ENCODE measurements at places on chromosomes 7 and 10. TPM values are rescaled to one million over a fixed set of nuclear protein-coding genes. Genes with fewer than 3 reads are reported as not detected.

- peak; percentile 65 for DNase-seq
Measured at GRCh38 chr10:71339796-71340589, 20.9 kb downstream of the SLC29A3 start.

DNA sequence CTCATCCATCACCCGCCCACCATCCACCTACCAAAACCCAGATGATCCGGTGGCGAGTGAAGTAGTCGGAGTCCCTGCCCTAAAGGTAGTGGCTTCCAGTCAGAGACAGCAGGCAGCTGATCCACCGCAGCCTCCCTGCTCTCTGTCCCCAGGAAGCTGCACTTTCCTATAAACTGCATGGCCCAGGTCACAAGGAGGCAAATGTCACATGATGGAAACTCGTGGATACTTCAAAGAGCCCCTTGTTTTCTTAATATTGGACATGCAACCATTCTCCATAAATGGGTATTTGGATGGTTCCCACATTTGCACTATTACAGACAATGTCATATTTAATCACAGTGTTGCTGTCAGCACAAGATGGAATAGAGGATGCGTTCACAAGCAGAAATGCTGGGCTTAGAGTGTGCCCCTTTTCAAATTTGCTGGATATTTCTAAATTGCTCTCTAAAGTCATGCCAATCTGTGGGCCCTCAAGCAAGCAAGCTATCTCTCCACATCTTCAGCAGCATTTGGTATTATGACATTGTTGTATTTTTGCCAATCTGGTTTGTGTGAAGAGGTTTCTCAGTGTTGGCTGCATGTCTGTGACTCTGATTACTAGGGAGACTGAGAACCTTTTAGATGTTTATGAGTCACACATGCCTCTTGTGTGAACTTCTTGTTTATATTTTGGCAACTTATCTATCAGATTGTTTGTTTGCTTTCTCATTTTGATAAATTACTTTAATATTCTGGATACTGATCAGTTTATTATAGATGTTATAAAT lies 822.0 kb downstream of the TNS3 start:
- peak; percentile 67 for DNase-seq

DNA sequence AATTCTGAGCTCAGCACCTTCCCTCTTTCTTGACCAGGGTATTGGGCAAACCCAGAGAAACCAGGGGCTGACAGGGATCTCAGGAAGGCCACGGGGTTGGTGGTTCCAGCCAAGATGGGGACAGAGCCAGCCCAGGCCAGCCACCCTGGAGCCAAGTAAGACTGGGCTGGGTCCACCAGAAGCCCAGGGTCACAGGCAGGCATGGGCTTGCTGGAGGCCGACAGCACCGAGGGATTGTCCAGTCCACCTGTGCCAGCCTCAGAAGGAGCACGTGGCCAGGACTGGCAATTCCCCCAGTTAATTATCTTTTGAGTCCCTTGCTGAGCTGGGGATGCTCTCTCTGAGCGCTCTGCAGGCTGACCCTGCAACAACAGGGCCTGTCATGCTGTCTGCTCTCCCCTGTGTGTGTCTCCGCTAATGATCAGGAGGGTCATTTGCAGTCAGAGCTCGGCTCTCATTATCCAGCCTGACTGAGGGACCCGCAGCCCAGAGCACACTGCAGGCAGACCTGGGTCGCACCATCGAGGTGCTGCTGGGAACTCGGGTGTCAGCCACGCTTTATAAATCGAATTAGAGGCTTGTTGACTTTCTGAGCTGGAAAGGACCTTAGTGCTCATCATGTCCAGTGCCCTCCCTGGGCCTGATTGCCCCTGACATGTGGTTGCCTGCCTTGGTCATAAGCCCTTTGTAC lies 69.5 kb upstream of the PPIF start:
- DNase-seq: no peak

- DNase-seq: no peak
Measured at GRCh38 chr10:121694966-121695643, 96.9 kb upstream of the FGFR2 start.

- DNase-seq: no peak
Measured at GRCh38 chr10:30728766-30729165, 99.2 kb upstream of the LYZL2 start.

DNA sequence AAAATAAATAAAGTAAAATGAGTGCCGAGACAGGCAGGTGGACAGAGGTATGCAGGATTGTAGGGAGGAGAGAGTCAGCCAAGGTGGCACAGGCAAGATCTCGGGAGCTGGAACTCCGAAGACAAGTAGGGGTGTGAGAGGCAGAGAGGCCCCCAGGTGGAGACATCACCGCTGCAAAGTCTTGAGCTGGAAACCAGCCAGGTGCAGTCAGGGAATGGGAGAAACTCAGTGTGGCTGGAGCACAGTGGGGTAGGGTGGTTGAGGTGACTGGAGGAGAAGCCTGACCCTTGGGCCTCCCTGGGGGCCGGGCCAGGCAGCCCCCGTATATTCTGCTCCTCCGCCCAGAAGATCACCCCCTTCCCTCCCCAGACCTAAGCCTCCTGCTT lies 4.2 kb downstream of the EPHB4 start:
- no peak for DNase-seq

GRCh38 chr7:68058014-68058413 lies 1061.4 kb downstream of the TYW1 start:
- DNase-seq: no peak

- DNase-seq: no peak
Measured at GRCh38 chr7:79159040-79159664, 294.3 kb downstream of the MAGI2 start.

- DNase-seq: peak; percentile 11
Measured at GRCh38 chr10:14200698-14201544, 129.8 kb downstream of the FRMD4A start.

DNA sequence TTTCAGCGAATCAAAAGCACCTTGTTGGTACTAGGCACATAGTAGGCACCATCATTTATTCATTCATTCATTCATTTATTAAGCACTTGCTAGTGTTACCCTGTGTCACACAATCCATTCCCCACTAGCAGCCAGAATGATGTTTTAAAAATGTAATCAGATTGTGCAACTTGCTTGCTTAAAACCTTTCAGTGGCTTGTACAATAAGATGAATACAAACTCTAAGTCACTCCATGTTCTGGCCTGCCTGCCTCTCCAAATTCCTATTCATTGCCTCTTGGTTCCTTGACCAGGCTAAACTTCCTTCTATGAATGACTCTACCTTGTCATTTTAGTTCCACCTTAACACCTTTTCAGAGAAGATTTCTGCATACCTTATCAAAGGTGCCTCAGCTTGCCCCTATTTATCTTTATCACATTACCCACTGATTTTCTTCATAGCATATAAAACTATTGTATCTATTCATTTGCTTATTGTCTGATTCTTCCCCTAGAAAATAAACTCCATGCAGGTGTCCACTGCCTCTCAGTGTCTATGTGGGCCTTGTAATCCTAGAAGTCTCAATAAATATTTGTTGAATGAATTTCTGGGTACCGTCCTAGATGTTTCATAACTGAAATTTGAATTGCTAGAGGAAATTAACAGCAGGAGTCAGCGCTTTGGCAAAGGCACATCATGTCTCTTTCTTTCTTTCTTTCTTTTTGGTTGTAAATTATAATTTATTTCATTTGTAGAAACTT lies 169.5 kb downstream of the TMEM26 start:
- no peak for DNase-seq

- no peak for DNase-seq
Measured at GRCh38 chr10:48533951-48534720, 70.7 kb downstream of the ARHGAP22 start.

- peak; percentile 93 for DNase-seq
Measured at GRCh38 chr10:102114861-102115618, 5.1 kb downstream of the LDB1 start.

- no peak for DNase-seq
Measured at GRCh38 chr7:37642028-37642540, 41.5 kb upstream of the GPR141 start.

DNA sequence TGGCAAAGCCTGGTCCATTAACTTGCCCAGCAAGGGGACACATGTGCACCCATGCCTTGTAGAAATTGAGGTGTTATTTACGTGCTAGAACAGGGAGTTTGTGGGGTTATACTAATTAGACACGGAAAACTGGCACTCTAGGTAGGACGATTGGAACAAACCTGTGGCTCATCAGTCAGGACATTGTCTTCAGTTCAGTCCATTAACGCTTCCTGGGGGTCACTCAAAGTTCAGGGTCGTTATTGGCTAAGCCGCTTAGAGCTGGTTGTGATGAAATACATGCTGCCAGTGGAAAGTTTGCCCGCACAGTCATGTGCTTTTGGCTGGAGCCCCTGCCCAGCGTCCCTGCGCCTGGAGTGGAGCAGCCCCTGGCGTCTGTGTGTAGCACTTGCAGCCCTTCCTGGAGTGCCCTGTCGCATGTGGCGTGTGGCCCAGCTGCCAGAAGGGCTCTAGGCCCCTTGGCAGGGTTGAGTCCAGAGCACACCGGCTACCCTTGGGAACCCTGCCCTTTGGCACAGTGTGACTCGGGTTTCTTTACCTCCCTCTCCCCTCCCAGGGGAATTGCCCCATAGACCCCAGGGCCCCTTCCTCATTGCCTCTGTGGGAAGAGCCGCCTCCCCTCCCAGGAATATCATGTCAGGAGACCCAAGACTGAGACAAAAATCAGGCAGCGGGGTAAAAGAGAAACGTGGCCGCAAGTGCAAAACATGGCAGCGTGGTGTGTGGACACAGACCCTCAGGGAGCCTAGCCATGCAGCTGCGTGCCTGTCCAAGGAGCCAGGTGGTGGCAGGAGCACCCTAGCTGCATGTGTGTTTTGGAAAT lies 9.8 kb downstream of the ZNF775 start:
- no peak for DNase-seq

DNA sequence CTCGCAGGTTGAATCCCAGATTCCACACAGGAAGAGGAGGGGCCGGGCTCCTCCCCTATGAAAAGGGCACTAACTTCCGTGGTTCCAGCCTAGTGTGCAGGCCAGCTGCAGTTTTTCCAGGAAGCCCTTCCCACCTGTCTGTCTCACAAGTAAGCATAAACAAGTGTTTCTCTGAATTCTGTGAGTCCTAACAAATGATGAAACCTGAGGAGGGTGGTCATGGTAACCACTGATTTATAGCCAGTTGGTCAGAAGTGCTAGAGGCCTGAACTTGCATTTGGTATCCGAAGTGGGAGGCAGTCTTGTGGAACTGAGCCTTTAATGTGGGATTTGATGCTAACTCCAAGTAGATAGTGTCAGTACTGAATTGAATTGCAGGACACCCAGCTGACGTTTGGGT lies 54.7 kb upstream of the STEAP4 start:
- no peak for DNase-seq

GRCh38 chr10:97788552-97789442 lies 17.0 kb upstream of the SFRP5 start:
- no peak for DNase-seq

DNA sequence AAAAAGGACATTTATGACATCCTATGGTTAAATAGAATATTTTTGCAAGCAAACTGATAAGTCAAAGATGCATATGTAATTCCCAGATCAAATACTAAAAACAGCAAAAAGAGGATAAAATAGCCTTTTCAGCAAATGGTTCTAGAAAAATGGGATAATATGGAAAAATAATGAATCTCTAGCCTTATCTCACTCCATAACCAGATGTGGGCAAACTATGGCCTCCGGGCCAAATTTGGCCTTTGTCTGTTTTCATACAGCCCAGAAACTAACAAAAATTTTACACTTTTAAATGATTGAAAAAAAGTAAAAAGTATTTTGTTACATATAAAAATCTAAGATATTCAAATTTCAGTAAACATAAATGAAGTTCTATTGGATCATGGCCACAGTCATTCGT lies 215.4 kb upstream of the PRSS1 start:
- no peak for DNase-seq

DNA sequence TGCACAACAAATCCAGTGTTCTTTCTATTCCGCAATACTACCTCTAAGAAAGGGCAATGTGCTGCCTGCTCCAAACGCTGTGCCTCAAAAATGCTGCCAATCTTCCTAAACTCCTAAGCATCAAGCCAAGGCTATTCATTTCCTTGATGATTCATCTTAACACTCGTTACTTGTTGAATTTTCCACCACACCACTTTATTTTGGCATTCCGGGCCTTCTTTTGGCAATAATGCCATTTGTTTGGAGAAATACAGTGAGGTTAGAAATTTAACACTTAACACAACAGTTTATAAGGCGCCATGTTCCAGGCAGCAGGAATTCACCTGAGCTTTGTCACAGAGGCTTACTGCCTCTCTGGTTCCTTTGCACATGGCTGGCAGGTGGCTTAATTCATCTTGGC lies 82.6 kb upstream of the ABCB5 start:
- DNase-seq: peak; percentile 69

DNA sequence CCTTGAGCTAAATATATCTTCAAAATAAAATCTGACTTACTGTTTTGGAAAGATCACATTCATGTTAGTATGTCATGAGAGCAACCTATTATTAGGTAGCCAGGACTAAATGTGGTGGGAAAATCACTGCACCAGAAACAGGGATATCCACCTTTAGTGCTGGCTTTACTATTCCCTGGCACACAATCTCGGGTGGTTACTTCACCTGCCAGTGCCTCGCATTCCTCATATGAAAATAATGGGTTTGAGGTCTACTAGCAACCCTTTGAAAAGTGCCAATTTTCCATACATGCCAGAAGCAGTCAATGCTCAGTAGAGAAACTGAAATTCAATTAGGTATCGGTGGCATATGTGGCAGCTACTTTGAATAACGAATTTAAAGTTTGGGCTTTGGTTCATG lies 36.8 kb downstream of the PTN start:
- no peak for DNase-seq

DNA sequence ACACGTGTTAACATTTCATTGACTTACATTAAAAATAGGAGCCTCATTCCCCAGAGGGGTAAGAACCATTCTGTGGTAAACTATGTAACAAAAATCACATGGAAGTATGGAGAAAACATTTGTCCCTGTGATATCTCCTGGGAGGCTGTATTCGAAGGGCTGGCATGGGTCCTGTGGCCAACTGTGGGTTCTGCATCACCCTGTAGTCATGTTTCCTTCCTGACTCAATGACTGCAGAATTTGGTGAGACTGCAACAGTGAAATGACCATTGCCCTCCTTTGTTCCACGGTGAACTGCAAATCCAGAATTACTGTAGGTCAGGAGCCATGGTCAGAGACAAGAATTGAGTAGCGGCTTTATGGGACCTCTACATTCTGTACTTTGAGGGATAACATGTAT lies 3.6 kb upstream of the ZEB1 start:
- peak; percentile 31 for DNase-seq

GRCh38 chr7:157855452-157856213 lies 518.8 kb downstream of the DNAJB6 start:
- DNase-seq: no peak

GRCh38 chr10:86703176-86703575 lies 34.9 kb downstream of the LDB3 start:
- DNase-seq: no peak

The GIMAP7 gene
- total RNA-seq: not detected

The FOXP2 gene
- total RNA-seq: not detected

The SLC13A4 gene
- total RNA-seq: not detected

The PAX4 gene
- not detected for total RNA-seq

The TMEM139 gene
- 9.2 TPM for total RNA-seq

The NKX1-2 gene
- total RNA-seq: 0.35 TPM

The TLL2 gene
- not detected for total RNA-seq

The TMEM184A gene
- total RNA-seq: 9.0 TPM

The SPDYE2B gene
- not detected for total RNA-seq

Data from MCF 10A (cell line).